HFFc6 (cell line): ENCODE measurements at places on chromosomes 3 and 15. TPM values are rescaled to one million over a fixed set of nuclear protein-coding genes. Genes with fewer than 3 reads are reported as not detected.

DNA sequence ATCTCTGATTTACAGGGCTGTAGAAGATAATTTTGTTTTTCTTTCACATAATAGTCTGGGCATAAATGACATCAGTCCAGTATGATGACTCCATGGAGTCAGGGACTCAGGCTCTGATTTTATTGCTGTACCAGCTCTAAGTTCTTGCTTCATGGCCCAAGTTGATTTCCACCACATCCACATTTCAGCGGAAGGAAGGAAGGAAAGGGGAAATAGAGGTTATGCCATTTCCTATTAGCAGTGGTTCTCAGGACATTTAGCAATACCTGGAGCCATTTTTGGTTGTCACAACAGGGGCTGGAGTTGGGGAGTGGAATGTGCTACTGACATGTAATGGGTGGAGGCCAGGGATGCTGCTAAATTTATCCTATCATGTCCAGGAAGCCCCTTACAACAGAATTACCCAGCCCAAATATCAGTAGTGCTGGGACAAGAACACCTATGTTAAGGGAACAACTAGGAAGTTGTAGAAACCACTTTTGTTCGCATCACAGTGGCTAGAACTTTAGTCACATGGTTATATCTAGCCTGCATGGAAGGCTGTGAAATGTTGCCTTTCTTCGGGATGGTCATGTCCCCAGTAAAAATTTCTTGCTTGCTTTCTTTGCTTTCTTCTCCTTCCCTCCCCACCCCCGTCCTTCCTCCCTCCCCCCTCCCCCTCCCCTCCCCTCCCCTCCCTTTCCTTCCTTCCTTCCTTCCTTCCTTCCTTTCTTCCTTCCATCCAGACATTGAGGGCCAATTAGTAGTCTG is 42.1 kb downstream of the OXSR1 start:
- H3K27me3 ChIP-seq, result peaks cover 2% of the 10 kb centered on the region
- H3K27ac ChIP-seq, result no peak overlapping the region
- no peak for DNase-seq
- H3K36me3 ChIP-seq, result peaks cover 26% of the 10 kb centered on the region

- H3K27me3 ChIP-seq, result peaks cover 52% of the 10 kb centered on the region
- no peaks in the 10 kb centered on the region for H3K4me1 ChIP-seq
- H3K27ac ChIP-seq, result no peak overlapping the region
- no peaks in the 10 kb centered on the region for H3K36me3 ChIP-seq
Observed at GRCh38 chr3:127427666-127428065, 139.8 kb upstream of the PRR20G start.

DNA sequence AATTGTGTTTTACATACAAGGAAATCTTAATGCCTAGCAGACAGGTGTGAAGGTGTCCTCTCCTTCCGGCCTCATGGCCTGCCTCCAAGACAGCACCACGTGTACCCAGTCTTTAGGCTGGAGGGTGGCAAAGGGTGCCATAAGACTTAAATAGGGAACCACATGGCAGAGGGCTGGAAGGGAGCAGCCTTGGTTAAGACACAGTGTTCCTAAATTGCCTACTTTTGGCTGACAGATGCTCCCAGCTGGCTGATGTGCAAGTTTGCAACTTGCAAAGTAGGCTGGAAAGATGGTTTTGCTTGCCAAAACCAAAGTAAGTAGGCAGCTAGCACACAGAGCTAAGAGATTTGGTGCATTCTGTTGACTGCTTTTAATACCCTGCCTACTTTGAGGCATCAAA is 45.2 kb downstream of the CCNB2 start:
- H3K4me1 ChIP-seq, result peaks cover 12% of the 10 kb centered on the region
- peaks cover 39% of the 10 kb centered on the region for H3K36me3 ChIP-seq
- peaks cover 1% of the 10 kb centered on the region; the same call in 1 of the 2 replicates for H3K27me3 ChIP-seq
- no peak for DNase-seq
- no peak overlapping the region for H3K4me3 ChIP-seq

GRCh38 chr3:14649466-14649865 is 2.1 kb upstream of the CCDC174 start:
- H3K27ac ChIP-seq, result no peak overlapping the region
- DNase-seq, result no peak
- no peak overlapping the region for H3K4me3 ChIP-seq
- H3K4me1 ChIP-seq, result peaks cover 31% of the 10 kb centered on the region
- peaks cover 17% of the 10 kb centered on the region for H3K27me3 ChIP-seq

DNA sequence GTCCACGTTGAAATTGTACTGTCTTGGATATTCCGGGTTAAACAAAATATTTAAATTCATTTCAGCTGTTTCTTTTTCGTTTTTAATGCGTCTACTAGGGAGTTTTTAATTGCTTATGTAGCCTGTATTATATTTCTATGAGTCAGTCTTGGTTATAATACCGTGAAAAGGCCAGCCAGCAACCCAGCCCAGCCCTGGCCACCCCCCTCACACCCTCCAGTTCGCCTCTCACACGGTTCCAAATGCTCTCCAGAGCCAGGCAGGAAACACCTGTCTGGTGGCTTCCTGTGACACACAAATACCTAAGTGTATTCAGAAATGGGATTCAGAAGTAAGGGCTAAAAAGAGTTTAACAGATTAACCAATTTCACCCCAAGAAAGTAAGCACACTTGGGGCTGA is 4.4 kb downstream of the SH3BP5 start:
- no peak overlapping the region for H3K27ac ChIP-seq
- no peak for DNase-seq
- no peak overlapping the region for H3K4me3 ChIP-seq
- H3K27me3 ChIP-seq, result peaks cover 2% of the 10 kb centered on the region; the same call in 1 of the 2 replicates

GRCh38 chr15:95291898-95292472 is 1038.5 kb upstream of the NR2F2 start:
- H3K4me1 ChIP-seq, result peaks cover 36% of the 10 kb centered on the region
- no peaks in the 10 kb centered on the region for H3K36me3 ChIP-seq
- DNase-seq, result peak; percentile 34
- H3K4me3 ChIP-seq, result no peak overlapping the region

The ABHD17C gene
- total RNA-seq, result 8.5 to 17.0 TPM (median 9.8 TPM) in 3 replicates

The TMA7 gene
- 311 to 344 TPM (median 314 TPM) in 3 replicates for total RNA-seq

The PRRT3 gene
- 5.2 to 9.2 TPM (median 5.6 TPM) in 3 replicates for total RNA-seq
